Ascending aorta (tissue), 2 donors: ENCODE measurements at places on chromosomes 11 and 22. TPM values are rescaled to one million over a fixed set of nuclear protein-coding genes. Genes with fewer than 3 reads are reported as not detected.

DNA sequence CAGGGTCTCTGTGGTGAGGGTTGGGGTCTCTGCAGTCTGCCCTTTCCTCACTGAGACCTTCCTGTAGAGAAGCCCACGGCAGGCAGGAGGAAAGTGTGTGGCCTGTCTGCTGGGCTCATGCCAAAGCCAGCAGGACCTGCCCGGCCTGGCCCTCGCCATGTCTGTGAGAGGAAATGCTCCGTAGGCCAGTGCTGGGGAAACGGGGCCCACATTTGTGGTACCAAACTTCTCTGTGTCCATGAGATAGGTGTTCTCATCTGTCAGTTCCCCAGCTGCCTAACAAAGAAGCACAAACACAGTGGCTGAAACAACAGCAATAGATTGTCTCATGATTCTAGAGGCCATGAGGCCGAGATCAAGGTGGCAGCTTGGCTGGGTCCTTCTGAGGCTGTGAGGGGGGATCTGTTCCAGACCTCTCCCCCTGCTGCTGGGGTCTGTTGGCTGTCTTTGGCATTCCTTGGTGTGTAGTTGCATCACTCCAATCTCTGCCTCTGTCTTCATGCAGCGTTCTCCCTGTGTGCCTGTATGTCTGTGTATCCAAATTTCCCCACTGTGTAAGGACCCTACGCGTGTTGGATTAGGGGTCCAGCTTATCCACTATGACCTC lies 772.5 kb downstream of the TBC1D22A start:
- no peaks in the 10 kb centered on the region for H3K36me3 ChIP-seq
- DNase-seq: no peak
- H3K27me3 ChIP-seq: no peaks in the 10 kb centered on the region

- H3K4me1 ChIP-seq: no peaks in the 10 kb centered on the region
- H3K4me3 ChIP-seq: no peak overlapping the region
- H3K27me3 ChIP-seq: no peaks in the 10 kb centered on the region
- H3K36me3 ChIP-seq: no peaks in the 10 kb centered on the region
- H3K27ac ChIP-seq: no peak overlapping the region
- no peak for DNase-seq
These were observed 249.0 kb downstream of the DYNC2H1 start for GRCh38 chr11:103358251-103358650.

Gene APOL4
- total RNA-seq: not detected

Gene UBQLN3
- not detected for total RNA-seq

- peaks cover 3% of the 10 kb centered on the region for H3K4me1 ChIP-seq
- H3K27ac ChIP-seq: no peak within 1 kb of the TSS
- DNase-seq: no peak
- H3K27me3 ChIP-seq: no peaks in the 10 kb centered on the region
These were observed at the start of gene VPREB3 for GRCh38 chr22:23754220-23754919. TSS of gene VPREB3 (minus strand) at chr22:23754425. CDS start at chr22:23754363, 62 bp downstream.

- no peak overlapping the region for H3K4me3 ChIP-seq
- H3K4me1 ChIP-seq: no peaks in the 10 kb centered on the region
- H3K27me3 ChIP-seq: no peaks in the 10 kb centered on the region
- H3K27ac ChIP-seq: no peak overlapping the region
- DNase-seq: no peak
These were observed 380.2 kb downstream of the OR4C45 start for GRCh38 chr11:50412832-50413231.

DNA sequence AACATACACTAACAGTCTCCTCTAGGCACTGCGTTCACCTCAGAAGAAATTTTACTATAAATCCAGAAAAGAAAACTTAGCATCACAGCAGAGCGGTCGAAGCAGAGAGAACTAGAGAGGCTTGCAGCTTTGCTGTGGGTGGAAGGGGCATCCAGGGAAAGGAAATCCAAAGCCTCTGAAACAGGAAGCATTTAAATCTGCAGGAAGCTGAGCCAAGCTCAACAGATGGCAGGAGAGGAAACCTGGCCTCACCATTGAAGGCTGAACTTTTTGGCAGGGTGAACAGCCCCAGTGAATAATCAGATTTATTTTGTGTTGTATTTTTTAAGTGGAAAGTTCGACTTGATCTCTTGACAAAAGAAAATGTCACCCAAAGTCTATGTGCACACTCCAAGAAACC lies 858.1 kb downstream of the OPCML start:
- H3K4me1 ChIP-seq: no peaks in the 10 kb centered on the region
- DNase-seq: no peak
- no peak overlapping the region for H3K4me3 ChIP-seq
- H3K27ac ChIP-seq: no peak overlapping the region

GRCh38 chr22:25654676-25655075 lies 87.3 kb upstream of the MYO18B start:
- H3K27me3 ChIP-seq: no peaks in the 10 kb centered on the region
- H3K36me3 ChIP-seq: no peaks in the 10 kb centered on the region
- no peak overlapping the region for H3K27ac ChIP-seq
- DNase-seq: no peak
- H3K4me3 ChIP-seq: no peak overlapping the region

Gene GAB4
- not detected for total RNA-seq
